ENCODE measurements at places on chromosomes 1 and 21.

- peak; percentile 14 for DNase-seq
These were observed 83.8 kb downstream of the SCMH1 start for GRCh38 chr1:41158147-41158875.

GRCh38 chr1:235101558-235102258 lies 26.9 kb downstream of the TOMM20 start:
- DNase-seq, result no peak

GRCh38 chr1:204873176-204873575 lies 2.5 kb downstream of the NFASC start:
- DNase-seq, result no peak

DNA sequence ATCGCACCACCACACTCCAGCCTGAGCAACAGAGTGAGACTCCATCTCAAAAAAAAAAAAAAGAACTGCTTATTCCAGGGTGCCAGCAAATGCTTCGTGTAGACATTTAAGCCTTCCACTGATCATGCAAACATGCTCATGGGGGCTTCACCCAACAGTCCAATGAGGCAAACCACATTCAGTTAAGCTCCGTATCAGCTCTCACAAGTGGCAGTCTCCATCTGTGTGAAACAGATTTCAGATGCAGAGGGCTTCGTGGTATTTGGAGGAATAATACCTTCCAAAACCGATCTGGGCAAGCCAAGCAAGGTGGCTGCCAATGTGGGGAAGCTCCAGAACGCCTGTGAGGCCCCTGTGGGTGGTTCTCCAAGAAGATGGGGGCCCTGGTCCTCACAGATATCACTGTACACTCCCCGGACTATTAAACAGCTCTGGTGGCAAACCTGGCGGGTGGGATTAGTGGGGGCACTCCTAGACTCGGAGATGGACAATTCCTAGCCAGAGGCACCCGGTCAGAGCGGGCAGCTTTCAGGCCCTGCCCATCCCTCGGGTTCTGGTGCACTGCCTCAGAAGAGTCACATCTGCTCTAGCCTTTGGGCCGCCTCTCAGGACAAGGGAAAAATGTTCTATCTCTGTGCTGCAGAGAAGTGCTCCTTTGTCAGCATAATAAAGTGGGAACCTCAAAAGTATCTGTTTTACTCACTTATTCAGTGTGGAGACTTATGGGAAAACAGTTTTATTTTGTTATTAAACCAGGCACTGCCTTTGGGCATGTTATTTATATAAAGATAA lies 10.2 kb downstream of the CREG1 start:
- DNase-seq, result no peak

- DNase-seq, result no peak
These were observed 66.0 kb downstream of the GNG12 start for GRCh38 chr1:67767103-67767782.

GRCh38 chr21:45764792-45765191 lies 121.3 kb downstream of the PCBP3 start:
- no peak for DNase-seq

Data from KBM-7 (cell line).